ENCODE measurements at places on chromosomes 7 and 10.

DNA sequence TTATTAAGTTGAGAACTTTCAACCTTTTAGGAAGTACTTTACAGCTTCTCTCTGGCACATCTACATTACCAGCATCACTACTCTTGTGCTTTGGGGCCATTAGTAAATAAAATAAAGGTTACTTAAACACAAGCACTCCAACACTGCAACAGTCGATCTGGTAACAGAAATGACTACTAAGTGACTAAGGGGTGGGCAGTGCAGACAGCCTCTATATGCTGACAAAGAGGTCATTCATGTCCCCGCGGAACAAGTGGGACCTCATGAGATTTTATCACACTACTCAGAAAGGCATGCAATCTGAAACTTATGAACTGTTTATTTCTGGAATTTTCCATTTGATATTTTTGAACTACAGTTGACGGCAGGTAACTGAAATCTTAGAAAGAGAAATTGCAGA lies 111.3 kb upstream of the DNAJB12 start:
- DNase-seq = no peak

GRCh38 chr7:151012031-151012692 lies 12.1 kb downstream of the ATG9B start:
- DNase-seq = no peak

- no peak for DNase-seq
Observed at GRCh38 chr10:33325929-33326328, 8.5 kb downstream of the NRP1 start.

DNA sequence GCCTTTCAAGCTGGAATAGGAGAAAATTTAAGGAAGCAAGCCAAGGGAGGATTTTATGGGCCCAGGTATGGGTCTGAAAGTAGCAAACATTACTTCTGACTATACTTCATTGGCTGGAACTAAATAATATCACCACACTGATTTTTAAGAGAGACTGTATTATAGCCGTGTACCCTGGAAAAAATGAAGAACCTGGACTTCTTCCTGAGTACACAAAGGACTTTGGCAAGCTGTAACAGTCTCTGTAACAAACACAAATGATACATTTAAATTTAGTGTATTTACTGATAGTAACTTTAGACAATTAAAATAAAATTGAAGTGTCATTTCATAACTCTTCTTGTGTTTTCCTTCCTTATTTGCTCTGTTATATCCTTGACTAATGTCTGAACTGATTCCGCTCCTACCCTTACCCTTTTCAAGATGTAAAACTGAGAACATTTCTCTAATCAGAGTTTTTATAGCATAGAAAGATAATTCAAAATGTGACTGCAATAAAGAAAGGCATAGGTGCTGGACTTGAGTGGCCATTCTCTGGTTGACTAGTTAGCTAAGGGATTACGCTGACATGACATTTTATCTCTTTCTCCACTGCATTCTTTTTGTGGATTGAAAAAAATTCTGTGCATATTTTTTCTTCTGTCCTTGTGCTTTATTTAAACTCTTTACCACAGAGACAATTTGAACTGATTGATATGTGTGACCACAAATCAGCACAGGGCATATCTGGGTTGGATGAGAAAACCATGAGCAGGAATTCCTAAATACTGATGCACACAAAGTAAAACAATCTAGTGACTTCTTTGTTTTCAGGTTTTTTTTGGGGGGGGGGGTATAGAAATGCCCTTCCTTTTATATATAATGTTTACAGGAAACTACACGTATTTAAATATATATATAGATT lies 349.7 kb downstream of the MDFIC start:
- DNase-seq = no peak

- DNase-seq = peak; percentile 51
Observed at GRCh38 chr7:30464231-30464671, 14.3 kb downstream of the NOD1 start.

DNA sequence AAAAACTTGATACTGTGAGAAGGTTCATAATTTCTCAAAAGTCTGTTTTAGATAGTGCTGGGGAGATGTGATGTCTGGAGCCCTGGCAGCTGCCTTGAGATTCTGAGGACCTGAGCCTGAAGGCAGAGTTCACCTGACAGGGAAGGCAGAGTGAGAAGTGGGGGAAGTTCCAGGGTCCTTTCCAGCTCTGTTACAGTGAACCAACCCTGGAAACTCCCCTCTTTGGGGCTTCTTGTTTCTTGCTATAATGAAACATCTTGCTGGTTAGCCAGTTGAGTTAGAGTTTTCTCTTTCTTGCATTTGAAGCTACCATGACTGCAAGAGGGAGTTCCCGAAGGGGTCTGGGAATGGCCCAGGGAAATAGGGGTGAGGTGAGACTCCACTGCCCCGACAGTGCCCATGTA lies 158.9 kb upstream of the TNRC18 start:
- no peak for DNase-seq

DNA sequence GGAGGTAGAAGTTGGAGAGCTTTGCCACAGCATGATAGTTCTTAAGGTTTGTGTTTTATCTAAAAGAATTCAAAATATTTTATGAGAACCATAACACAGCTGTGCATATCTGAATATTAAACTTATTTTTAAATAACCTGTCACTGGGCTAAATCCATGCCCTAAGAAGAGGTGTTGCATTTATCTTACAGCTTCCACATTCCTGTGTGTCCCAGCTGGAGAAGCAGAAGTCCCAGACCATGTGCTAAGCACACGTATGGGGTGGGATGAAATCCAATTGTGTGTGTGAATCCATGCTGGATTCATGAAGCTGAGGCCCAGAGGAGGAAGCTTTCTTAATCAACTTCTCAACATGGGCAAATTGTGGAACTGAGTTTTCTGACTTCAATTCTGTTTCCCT lies 121.5 kb downstream of the PKD1L1 start:
- no peak for DNase-seq

DNA sequence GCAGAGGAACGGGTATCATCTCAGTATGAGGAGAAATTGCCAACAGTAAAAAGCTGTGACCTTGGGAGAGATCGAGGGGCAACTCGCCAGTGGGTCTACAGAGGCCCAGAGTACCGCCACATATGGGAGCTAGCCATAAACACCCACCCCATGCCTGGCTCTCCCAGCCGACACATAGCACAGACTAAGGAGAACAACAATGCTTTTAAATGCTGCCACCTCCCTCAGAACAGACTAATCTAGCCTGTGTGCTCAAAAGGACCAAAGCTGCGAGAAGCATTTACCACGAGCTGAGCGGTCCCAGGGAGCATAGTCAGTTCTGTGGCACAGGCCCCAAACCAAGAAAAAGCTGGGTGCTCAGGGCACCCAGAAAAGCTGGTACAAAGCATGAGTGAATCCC lies 73.3 kb downstream of the LSM5 start:
- no peak for DNase-seq

DNA sequence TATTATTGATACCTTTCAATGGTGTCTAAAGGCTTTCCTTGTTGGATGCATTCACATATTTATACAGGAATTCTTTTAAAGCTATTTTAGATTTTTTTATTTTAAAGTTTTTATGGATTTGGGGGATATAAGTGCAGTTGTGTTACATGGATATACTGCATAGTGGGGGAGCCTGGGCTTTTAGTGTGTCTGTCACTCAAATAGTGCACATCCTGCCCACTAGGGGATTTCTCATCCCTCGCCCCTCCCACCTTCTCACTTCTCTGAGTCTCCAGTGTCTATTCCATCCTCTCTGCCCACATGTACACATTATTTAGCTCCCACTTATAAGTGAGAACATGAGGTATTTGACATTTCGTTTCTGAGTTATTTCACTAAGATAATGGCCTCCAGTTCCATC lies 154.0 kb upstream of the MKI67 start:
- no peak for DNase-seq

DNA sequence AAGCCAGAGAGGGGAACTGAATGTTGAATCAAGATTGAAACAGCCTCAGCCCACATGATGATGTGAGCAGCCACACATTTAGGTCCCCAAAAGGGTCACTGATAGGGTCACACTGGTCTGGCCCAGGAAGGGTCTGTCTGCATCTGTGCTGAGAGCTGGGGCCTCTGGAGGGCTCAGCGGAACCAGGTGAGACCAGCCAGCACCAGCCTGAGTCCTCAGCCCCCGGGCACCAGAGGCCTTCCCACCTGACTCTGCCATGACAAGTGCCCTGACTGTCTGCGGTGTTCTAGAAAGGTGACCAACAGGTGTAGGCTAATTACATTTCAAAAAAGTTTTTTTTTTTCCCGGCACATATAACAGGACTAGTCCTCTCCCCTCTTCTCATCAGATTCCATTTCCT lies 76.2 kb downstream of the WDR11 start:
- DNase-seq = no peak

DNA sequence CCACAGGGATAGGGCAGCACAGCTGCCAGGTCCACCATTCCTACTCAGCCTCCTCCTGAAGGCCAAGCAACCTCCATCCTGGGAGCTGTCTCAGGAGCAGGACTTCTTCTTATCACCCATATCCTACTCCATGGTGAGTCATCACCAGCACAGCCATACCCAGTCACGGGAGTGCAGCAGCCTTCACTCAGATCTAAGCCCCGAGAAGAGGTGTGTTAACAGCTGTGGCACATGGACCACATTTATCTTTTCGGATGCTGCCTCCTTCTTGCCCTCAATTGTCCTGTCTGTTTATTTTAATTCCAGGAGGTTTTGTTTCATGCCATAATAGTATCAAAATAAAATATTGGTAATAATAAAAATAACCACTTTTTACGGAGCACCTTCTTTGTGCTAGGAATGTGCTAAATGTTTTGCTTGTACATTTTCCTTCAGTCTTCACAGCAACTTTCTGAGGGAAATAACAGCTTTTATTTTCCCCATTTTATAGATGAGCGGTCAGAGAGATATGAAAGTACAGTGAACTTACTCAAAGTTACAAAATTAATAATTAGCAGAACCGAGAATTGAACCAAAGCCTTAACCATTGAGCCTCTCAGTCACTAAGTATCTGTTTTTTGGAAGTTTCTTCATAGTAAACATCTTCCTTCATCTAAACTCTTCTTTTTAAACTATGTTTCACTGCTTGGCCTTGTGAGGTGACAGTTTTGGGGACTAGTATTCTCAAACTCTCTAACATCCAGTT lies 2.5 kb upstream of the KEL start:
- DNase-seq = no peak

GRCh38 chr10:113159563-113159962 lies 209.5 kb downstream of the TCF7L2 start:
- no peak for DNase-seq

GRCh38 chr10:131748191-131748590 lies 152.6 kb upstream of the PPP2R2D start:
- DNase-seq = no peak

GRCh38 chr7:1667566-1668395 lies 2.3 kb upstream of the ELFN1 start:
- no peak for DNase-seq

DNA sequence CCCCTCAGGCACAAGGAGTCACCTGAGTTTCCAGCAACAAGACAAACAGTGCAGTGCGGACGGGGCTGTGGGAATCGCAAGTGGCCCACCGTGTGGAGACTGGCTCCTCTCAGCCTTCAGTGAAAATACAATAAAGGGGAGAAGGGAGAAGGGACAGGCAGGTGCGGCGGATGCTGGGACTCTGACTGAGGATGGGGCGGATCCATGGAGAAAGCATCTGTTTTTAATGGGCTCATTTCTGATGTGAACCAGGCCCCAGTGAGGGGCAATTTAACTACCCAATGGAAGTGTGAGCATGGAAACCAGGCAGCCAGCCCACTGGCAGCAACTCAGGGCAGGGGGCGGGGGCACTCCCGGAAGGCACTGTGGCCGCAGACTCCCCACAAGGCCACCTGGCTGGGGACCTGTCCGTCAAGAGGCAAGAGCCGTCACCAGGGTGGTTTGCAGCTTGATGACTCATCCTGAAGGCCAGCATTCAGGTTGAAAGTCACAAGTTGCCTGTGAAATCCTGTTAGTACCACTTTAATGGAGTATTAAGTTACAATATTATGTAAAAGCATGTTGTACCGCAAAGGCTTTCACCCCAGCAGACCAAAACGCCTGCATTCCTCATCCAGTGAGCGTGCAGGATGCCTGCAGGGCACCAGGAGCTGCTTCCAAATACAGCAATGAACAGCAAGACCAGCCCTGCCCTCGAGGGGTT lies 476.4 kb downstream of the PTPRN2 start:
- no peak for DNase-seq

DNA sequence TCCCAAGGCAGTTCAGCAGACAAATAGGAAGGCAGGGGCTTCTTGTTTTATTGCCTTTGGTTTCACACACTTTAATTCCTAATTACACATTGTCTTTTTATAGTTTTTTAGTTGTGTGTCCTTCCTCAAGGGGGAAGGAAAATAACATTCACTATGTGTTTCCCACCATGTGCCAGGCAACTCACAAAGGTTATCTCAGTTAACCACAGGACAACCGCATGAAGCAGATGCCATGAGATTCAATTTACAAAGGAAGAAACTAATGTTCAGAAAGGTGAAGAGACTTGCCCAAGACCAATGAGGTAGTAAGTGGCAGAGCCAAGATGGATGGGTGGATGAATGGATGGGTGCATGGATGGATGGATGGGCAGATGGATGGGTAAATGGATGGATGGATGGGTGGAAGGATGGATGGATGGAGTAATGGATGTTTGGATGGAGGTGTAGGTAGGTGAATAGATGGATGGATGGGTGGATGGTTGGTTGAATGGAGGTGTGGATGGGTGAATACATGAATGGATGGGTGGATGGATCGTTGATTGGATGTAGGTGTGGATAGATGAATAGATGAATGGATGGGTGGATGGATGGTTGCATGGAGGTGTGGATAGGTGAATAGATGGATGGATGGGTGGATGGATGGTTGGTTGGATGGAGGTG lies 77.9 kb downstream of the ARHGAP22 start:
- DNase-seq = no peak

DNA sequence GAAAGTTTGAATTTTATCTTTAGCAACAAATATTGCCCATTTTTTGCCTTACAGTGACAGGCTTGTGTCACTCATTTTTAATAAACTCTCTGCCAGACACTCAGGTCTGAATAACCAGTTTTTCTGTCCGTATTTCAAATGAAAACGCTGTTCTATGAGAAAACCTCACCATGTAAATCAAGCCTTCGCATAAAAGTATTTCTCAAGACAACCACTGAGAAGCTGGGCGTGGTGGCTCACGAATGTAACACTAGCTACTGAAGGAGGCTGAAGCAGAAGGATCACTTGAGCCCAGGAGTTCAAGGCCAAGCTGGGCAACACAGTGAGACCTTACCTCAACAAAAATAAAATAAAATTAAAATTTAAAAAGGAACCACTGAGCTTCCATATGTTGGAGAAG lies 339.3 kb downstream of the PARD3 start:
- no peak for DNase-seq
